Naive thymus-derived CD8-positive, alpha-beta T cell (primary cell): ENCODE measurements at places on chromosomes 7 and 10.

DNA sequence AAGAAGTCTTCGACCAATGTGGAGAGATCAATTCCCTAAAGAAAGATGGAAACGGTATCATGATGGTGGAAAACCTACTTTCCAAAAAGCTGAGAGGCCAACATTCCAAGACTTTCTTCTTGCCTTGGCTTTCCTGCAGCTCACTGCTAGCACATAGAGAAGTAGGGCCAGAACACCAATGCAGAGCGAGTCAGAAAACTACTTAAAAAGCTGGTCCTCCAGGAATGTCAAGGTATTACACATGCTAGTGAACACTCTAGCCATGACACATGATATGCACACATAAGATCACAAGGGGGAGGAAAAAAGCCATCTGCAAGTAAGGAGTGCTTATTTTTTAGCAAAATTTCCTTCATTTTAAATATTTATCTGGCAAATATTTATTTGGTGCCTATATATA lies 22.7 kb downstream of the GPAM start:
- no peak for DNase-seq

- no peak for DNase-seq
These were observed 49.8 kb downstream of the SHOC2 start for GRCh38 chr10:110969183-110969582.

- no peak for DNase-seq
These were observed 14.8 kb downstream of the ACSM6 start for GRCh38 chr10:95208702-95209391.

GRCh38 chr10:105592468-105592867 lies 951.4 kb downstream of the SORCS3 start:
- no peak for DNase-seq

GRCh38 chr10:132102717-132103110 lies 37.0 kb downstream of the JAKMIP3 start:
- DNase-seq, result no peak

DNA sequence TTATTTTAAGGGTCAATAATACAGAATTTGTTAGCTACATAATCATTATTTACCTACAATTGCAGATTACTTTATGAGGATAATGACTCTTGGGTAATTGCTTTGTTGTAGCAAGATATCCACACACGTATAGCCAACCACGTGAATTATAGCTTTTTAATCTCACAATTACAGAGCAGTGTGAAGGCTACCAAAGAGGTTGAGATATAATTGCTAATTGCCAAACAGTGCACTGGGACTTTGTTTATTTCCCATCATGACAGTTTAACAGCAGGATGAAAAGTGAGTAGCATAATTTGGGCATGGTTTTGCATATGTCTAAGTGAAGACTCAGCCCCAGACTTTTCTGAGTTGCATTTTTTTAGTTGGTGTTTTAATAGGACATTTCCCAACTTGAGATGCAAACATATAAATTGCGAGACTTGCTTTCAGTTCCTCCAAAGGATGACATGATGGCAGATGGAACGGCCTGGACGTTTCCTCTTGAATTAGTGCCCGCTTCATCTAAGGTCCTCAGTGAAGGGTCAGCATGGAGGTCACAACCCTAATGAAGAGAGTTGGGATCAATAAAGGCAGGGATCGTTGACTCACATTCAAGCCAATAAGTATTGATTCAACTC lies 180.7 kb upstream of the GPR26 start:
- DNase-seq, result no peak

DNA sequence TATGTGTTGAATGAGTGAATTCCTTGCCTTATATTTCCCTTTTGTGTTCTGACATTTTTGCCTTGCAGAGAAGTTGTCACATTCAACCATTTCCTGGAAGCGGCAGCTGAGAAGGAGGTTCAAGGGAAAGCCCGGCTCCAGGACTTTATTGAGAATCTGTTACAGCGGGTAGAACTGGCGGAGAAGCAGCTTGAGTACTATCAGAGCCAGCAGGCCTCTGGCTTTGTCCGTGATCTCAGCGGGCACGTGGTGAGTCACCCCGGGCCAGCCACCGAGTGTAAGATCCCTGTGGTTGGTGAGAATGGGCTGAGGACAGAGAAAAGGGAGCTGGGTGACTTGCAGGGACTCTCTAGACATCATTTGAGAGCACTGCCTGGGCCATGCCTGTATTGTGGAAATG lies 14.2 kb downstream of the ZNF365 start:
- no peak for DNase-seq

DNA sequence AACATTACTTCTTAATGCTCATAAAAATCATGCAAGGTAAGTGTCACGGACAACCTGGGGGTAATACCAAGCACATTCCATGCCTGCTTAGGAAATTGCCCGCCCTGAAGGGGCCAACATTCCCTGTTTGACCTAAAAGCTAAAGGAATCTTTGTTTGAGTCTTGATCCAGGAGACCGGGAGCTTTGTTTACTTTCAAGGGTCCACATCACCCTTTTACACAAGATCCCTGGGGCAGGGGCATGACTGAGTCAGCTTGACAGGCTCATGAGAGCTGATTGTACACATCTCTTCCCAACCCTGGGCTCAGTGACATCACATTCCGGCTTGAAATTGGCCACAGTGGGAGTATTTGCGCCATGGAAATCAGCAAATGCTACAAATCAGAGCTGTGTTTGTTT lies 248.1 kb upstream of the HABP2 start:
- no peak for DNase-seq

GRCh38 chr7:23017309-23017708 lies 3.4 kb upstream of the HYCC1 start:
- DNase-seq, result no peak

GRCh38 chr7:64993901-64994300 lies 3.1 kb upstream of the ZNF117 start:
- no peak for DNase-seq

DNA sequence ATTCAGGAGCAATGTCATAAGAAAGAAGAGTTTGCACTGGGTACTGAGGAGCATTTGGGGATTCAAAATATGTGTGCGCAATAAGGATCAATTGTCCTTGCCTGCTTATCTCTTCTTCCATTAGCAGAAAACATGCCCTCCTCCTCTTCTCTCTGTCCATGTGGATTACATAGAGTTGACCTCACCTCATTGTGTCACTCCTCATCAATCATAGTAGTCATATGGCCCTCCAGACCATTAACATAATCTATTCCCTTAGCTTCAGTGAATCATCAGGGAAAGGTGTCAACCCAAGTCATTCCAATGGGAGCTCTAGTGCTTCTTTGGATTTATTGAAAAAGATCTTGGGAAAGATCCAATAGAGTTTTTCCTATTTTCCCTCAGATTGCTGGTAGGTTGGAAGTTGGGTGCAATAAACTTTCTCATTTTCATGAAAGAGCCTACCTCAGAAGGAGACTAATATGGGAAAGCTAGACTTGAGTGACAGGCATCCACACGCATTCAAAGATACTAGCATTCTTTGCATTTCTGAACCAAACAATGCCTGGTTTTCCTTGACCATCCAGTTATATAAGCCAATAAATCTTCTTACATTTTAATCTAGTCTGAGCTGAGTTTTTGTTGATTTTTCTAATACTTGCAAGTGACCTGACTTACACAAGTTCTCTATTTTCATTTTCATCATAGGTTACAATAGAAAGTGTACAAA lies 71.5 kb upstream of the FAM13C start:
- DNase-seq, result no peak

GRCh38 chr10:33111488-33112051 lies 153.5 kb upstream of the ITGB1 start:
- DNase-seq, result no peak

DNA sequence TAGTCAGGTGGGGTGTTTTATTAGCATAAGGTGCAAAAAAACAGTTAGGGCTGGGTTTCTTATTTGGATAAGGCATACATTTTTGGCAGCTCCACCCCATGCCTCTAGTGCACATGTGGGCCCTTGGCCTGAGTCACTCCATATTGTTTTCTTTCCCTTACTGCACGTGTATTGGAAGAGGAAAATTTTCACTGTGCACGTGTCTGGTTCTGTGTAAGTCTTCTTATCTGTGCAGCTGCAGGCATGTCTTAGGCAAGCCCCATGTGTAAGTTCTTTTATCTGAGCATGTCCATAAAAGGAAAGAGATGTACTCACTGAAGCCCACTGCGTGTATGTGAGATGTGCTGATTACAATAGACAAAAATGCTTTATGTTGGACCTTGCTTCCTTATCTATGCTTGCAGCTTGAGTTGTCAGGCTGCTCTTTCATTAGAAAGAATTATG lies 540.3 kb upstream of the IGFBP3 start:
- no peak for DNase-seq

GRCh38 chr10:46220187-46220586 lies 66.6 kb upstream of the ANTXRL start:
- DNase-seq, result no peak

DNA sequence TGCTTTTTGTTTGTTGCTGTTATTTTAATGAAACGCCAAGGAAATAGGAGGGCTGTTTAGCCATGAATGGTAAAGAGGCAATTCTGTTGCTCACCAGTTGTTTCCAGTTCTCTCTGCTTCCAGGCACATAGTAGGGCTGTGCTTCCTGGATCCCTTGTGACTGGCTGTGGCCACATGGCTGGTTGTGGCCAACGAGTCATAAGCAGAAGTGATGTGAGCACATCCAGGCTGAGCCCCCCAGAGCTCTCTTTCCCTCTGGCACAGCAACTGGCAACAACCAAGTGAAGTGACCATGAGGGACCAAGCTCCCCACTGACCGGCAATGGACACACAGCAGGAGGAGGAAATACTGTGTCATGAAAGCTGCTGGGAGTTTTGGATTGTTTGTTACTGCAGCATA lies 10.3 kb downstream of the GRID1 start:
- no peak for DNase-seq

- DNase-seq, result no peak
These were observed 1107.2 kb downstream of the NRG3 start for GRCh38 chr10:82982110-82982608.

- DNase-seq, result no peak
These were observed 666 bp downstream of the SMKR1 start for GRCh38 chr7:129502708-129503685.

GRCh38 chr7:154942691-154943090 lies 60.2 kb downstream of the PAXIP1 start:
- no peak for DNase-seq

DNA sequence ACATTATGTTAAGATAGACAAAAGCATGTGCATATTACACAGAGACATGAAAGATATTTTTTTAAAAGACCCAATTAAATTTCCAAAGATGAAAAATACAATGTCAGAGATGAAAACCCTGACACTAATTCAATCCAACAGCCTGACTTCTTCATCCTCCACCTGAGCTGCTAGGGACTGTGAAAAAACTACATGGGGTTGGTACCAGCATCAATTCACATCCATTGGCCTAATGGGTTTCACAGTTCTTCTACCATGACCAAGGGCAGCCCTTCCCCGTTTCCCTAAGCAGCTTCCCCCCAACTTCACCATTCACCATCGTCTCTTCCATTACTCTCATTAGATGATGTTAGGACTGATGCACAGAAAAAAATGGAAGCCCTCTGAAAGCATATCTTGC lies 37.4 kb upstream of the CDCA7L start:
- no peak for DNase-seq

DNA sequence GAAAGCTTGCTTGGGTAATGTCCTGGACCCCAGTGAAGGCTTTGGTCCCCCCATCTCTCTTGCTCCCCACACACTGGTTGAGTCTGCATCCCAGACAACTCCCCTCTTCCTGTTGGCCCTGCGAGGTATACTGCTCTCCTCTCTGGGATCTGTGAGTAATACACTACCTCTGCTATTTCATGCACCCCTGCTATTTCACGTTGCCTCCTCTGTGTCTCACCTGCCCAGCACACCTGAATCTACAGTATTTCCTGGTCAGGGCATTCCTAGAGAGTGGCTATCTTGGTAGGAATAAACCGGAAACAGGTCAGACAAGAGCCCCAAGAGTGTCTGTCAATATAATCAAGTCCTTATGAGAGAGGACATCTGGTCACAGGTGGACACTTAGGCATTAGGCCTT lies 114.3 kb upstream of the ODAD2 start:
- DNase-seq, result no peak

GRCh38 chr10:70722820-70723424 lies 50.6 kb downstream of the ADAMTS14 start:
- no peak for DNase-seq

DNA sequence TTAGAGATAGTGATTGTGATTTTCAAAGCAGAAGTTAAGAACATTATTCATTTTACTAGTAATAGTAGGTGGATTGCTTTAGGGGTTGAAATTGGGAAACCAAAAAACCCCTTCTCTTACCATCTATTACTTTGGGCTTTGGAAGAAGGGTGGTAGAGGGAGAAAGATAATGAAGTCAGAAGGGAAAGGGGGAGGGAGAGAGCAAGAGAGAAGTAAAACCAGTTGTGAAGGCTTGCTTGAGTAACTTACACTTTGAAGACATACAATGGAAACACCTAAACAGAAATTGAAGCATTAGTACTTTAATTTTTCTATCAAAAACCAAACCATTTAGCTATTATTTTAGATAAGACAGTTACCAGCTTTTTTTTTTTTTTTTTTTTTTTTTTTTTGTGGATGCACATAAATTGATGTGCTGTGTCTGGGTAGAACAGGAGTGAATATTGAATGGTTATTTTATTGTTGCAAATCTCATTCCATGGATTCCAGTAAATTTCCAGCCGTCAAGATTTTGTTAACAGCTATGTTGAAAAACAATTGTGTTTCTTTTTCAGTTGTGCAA lies 5.5 kb downstream of the PRKAR2B start:
- no peak for DNase-seq

GRCh38 chr7:65338346-65338745 lies 35.3 kb upstream of the ZNF92 start:
- DNase-seq, result no peak

DNA sequence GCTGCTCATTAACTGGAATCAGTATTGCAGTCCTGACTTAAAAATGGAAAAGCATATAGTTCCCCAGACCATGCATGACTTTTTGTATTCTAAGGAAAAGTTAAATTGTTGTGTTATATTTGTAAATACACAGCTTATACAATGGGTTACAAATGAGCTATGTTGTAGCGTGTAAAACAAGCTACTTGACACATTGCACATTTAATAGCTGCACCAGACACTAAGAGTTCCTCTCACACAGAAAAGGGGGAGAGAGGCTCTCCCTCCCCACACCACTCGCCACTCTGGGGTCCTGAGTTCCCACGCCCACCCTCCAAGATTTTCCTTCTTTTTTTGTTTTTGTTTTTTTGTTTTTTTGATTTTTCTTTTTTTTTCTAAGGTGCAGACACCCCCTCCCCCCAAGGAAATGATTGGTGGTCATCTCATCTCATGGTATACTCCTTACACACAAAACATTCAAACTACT lies 6.3 kb downstream of the KLF6 start:
- DNase-seq, result no peak

- DNase-seq, result no peak
These were observed 298.7 kb downstream of the LRRTM3 start for GRCh38 chr10:67224553-67224952.

GRCh38 chr10:21092683-21093524 lies 195.8 kb upstream of the NEBL start:
- DNase-seq, result no peak

- no peak for DNase-seq
These were observed 11.5 kb upstream of the STEAP4 start for GRCh38 chr7:88318196-88318595.

- no peak for DNase-seq
These were observed 1.9 kb downstream of the BRAF start for GRCh38 chr7:140922741-140923345.
